ENCODE measurements at places on chromosomes 3 and 15. TPM values are rescaled to one million over a fixed set of nuclear protein-coding genes. Genes with fewer than 3 reads are reported as not detected.

The SIDT1 gene
- 11.5 TPM for total RNA-seq

The TGM4 gene
- total RNA-seq, result not detected

The RLBP1 gene
- total RNA-seq, result not detected

GRCh38 chr3:126287536-126288241 lies 69.5 kb downstream of the KLF15 start:
- no peak overlapping the region for H3K4me3 ChIP-seq
- no peak for DNase-seq
- H3K27me3 ChIP-seq, result peaks cover 34% of the 10 kb centered on the region
- H3K27ac ChIP-seq, result no peak overlapping the region

The MUSTN1 gene
- total RNA-seq, result 0.54 TPM

The FBXL2 gene
- total RNA-seq, result not detected

DNA sequence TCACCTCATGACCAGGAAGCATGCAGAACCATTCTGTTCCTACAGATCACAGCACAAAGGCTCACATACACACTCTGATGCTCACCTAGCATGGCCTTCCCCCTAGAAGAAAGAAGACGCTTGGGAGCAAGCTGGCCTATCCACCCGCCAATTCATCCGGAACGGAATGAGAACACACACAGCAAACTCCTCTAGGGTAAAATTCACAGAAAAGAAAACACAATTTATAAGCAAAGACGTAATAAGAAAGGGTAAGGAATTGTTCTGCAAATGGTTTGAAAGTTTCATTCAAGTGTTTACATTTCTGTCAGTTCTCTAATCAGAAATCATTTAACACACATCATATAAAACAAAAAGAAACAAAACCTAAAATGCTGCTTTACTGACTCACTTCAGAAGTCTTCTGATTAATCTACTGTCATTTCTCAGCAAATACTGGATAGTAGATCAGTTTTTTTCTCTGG lies 218.1 kb downstream of the OSBPL10 start:
- no peak for DNase-seq
- peaks cover 43% of the 10 kb centered on the region for H3K4me1 ChIP-seq
- no peak overlapping the region for H3K27ac ChIP-seq

The UNC13C gene
- not detected for total RNA-seq

DNA sequence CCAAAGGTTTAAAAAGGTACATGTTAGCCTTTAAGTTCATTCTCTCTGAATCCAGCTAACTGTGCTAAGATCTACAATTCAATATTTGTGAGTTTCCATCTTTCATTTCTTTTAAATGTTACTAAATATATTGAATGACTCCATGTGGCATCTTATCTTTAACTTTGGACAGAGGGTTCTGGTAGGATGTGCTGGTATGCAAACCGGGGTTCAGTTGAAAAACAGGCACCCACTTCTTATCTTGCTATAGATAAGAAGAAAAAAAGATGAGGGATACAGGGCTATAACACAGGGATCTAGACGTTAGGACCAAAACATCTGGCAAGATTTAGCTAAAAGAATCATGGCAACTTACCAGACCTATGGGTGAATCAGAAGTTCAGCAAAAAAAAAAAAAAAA lies 538.3 kb downstream of the EDEM1 start:
- no peaks in the 10 kb centered on the region for H3K27me3 ChIP-seq
- no peak for DNase-seq
- H3K27ac ChIP-seq, result no peak overlapping the region
- no peaks in the 10 kb centered on the region for H3K36me3 ChIP-seq

- H3K36me3 ChIP-seq, result peaks cover 1% of the 10 kb centered on the region
- H3K4me1 ChIP-seq, result peaks cover 27% of the 10 kb centered on the region
- DNase-seq, result peak; percentile 85
- no peak overlapping the region for H3K4me3 ChIP-seq
- H3K27me3 ChIP-seq, result no peaks in the 10 kb centered on the region
These were observed 40.7 kb downstream of the LDHAL6B start for GRCh38 chr15:59247364-59247763.

The LEKR1 gene
- total RNA-seq, result 0.14 TPM

The NANOGP8 gene
- not detected for total RNA-seq

- no peak overlapping the region for H3K27ac ChIP-seq
- H3K27me3 ChIP-seq, result peaks cover 26% of the 10 kb centered on the region
- DNase-seq, result no peak
- H3K4me1 ChIP-seq, result no peaks in the 10 kb centered on the region
- no peaks in the 10 kb centered on the region for H3K36me3 ChIP-seq
- H3K4me3 ChIP-seq, result no peak overlapping the region
These were observed 75.7 kb downstream of the LRRK1 start for GRCh38 chr15:100994597-100995446.

The GOLGA8R gene
- 1.5 TPM for total RNA-seq

DNA sequence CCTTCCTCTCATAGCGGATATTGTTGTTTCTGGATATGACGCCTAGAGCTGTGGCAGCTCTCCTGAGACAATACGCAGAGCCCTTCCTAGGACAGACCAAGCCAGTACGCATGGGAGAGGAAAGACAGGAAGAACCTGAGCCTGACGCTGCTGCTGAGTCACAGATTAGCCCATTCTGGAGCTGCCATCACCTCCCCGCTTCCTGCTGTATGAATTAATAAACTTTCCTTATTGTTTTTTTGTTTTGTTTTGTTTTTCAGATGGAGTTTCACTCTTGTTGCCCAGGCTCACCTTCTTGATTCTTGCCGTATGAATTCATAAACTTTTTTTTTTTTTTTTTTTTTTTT lies 67.0 kb downstream of the PPCDC start:
- no peak overlapping the region for H3K27ac ChIP-seq
- peaks cover 5% of the 10 kb centered on the region for H3K4me1 ChIP-seq
- H3K27me3 ChIP-seq, result peaks cover 13% of the 10 kb centered on the region

GRCh38 chr3:54905261-54905888 lies 22.5 kb downstream of the LRTM1 start:
- no peaks in the 10 kb centered on the region for H3K27me3 ChIP-seq
- no peaks in the 10 kb centered on the region for H3K36me3 ChIP-seq
- H3K27ac ChIP-seq, result no peak overlapping the region
- H3K4me1 ChIP-seq, result no peaks in the 10 kb centered on the region

- no peak for DNase-seq
- H3K4me1 ChIP-seq, result no peaks in the 10 kb centered on the region
- no peak overlapping the region for H3K4me3 ChIP-seq
- H3K27ac ChIP-seq, result no peak overlapping the region
These were observed 4.2 kb upstream of the APBA2 start for GRCh38 chr15:28881600-28881999.

The ALG3 gene
- 85.3 TPM for total RNA-seq

DNA sequence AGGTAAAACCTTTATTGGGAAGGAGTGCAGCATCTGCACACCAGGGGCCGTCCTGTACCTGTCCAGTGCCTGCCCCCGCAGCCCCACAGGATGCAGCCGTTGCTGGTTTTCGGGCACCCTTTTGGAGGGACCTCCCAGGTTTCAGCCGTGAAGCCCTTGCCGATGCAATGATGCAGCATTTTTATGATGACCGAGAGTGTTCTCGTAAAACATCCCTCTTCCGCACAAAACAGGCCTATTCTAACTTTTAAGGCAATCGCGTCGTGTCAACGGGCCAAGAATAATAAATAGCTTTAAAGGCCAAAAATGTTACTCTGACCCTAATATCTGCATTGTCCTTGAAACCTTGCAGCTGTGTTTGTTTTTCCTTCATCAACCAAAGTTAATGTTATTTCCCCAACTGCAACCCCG lies 126.1 kb downstream of the LRRK1 start:
- H3K4me3 ChIP-seq, result no peak overlapping the region
- H3K36me3 ChIP-seq, result no peaks in the 10 kb centered on the region

DNA sequence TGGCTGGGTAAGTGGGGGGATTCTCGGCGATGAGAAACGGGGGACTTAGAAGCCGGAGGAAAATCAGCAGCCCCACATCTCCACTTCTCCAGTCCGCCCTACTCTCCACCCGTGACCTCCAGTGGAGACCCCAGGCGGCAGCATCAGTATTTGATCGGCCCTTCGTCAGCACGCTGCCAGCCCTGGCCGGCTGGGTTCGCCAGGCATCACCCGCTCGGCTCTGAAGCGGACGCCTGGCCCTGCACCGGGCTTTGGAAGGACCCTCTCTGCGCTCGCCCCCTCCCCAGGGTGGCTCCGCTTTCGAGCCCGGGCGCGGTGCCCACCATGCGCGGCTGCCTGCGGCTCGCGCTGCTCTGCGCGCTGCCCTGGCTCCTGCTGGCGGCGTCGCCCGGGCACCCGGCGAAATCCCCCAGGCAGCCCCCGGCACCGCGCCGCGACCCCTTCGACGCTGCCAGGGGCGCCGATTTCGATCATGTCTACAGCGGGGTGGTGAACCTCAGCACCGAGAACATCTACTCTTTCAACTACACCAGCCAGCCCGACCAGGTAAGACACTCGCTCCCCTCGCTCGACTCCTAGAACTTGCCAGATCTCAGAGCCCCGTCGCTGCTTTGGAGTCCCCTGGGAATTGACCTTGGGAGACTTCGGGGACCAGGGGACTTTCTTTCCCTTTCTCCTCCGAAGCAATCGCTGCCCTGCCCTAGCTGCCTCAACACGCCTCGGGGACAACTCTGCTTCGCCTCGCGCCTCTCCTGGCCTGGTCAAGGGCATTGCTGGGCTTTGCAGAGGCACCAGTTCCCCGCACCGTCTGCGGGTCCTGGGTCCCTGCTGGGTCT lies 561 bp downstream of the SIDT1 start:
- peaks cover 5% of the 10 kb centered on the region for H3K36me3 ChIP-seq
- H3K4me1 ChIP-seq, result peaks cover 38% of the 10 kb centered on the region
- peak; percentile 83 for DNase-seq
- H3K27ac ChIP-seq, result peak overlapping the region; percentile 96
- peaks cover 9% of the 10 kb centered on the region for H3K27me3 ChIP-seq

GRCh38 chr3:3589715-3590130 lies 209.5 kb upstream of the LRRN1 start:
- no peak overlapping the region for H3K4me3 ChIP-seq
- no peaks in the 10 kb centered on the region for H3K27me3 ChIP-seq
- no peak overlapping the region for H3K27ac ChIP-seq
- DNase-seq, result no peak
- no peaks in the 10 kb centered on the region for H3K4me1 ChIP-seq

GRCh38 chr15:87671289-87671688 lies 585.2 kb downstream of the NTRK3 start:
- no peak for DNase-seq
- no peaks in the 10 kb centered on the region for H3K36me3 ChIP-seq
- no peak overlapping the region for H3K27ac ChIP-seq
- H3K27me3 ChIP-seq, result no peaks in the 10 kb centered on the region
- no peak overlapping the region for H3K4me3 ChIP-seq

GRCh38 chr3:71458895-71459294 lies 124.6 kb downstream of the FOXP1 start:
- DNase-seq, result no peak
- no peak overlapping the region for H3K4me3 ChIP-seq
- peaks cover 49% of the 10 kb centered on the region for H3K4me1 ChIP-seq
- H3K27me3 ChIP-seq, result peaks cover 10% of the 10 kb centered on the region
- no peak overlapping the region for H3K27ac ChIP-seq
